GDM1 (cell line): ENCODE measurements at places on chromosomes 3 and 15.

DNA sequence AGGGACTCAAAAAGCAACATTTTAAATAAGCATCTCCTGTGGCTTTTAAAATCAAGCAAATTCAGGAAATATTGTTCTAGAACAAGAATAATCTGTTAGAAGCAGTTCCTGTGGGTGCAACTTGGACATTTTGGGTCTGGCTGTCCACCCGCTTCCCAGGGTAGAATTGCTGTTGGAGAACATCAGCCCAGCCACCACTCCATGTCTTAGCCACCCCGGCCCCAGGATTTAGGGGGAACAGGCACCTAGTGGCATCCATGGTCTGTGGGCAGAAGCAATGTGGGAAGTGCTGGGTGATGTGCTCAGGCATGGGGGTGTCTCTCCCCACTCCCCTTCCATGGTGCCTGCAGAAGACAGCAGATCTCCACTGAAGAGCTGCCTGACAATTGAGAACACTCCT lies 162.6 kb downstream of the KLF13 start:
- no peak for DNase-seq

DNA sequence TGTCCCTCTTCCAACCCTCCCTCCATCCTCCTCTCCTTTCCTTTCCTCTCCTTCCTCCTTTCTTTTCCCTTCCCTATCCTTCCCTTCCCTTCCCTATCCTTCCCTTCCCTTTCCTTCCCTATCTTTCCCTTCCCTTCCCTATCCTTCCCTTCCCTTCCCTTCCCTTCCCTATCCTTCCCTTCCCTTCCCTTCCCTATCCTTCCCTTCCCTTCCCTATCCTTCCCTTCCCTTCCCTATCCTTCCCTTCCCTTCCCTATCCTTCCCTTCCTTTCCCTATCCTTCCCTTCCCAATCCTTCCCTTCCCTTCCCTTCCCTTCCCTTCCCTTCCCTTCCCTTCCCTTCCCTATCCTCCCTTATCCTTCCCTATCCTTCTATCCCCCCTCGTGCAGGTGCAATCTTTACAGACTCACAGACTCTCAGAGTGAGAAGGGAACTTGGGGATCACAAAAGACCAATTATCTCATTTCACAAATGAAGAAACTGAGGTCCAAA lies 31.5 kb downstream of the RASGRF1 start:
- no peak for DNase-seq

DNA sequence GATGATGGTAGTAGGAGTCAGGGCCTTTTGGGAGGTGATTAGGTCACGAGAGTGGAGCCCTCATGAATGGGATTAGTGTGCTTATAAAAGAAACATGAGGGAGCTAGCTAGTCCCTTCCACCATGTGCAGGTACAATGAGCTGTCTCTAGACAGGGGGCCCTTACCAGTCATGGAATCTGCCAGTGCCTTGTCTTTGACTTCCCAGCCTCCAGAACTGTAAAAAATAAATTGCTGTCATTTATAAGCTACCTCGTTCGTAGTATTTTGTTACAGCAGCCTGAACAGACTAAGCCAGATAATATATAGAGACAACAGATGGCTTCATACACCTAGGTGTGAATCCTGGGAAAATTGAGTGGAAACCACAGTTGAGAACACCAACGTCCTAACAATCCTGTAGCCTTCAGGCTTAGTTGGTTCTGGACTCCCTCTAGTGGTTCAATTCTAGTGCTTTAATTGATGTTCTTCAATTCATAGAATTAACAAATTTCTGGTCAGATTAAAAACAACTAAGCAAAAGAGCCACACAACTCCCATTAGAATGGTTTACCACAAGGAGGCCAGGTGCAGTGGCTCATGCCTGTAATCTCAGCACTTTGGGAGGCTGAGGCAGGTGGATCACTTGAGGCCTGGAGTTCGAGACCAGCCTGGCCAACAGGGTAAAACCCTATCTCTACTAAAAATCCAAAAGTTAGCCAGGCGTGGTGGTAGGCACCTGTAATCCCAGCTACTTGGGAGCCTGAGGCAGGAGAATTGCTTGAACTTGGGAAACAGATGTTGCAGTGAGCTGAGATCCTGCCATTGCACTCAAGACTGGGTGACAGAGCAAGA lies 21.3 kb upstream of the GATM start:
- DNase-seq: no peak

DNA sequence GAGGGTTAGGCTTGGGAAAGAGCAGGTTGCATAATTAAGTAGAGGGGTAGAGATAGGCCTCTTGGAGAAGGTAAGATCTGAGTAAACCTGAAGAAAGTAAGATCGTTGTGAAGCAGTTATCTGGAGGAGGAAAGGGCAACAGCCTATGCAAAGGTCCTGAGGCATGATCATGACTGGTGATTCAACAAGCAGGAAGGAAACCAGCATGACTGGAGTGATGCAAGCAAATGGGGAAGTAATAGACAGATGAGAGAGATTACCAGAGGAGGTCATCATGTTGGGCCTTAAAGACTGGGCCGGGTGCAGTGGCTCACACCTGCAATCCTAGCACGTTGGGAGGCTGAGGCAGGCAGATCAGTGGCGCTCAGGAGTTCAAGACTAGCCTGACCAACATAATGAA lies 360.2 kb downstream of the EPHB1 start:
- no peak for DNase-seq

DNA sequence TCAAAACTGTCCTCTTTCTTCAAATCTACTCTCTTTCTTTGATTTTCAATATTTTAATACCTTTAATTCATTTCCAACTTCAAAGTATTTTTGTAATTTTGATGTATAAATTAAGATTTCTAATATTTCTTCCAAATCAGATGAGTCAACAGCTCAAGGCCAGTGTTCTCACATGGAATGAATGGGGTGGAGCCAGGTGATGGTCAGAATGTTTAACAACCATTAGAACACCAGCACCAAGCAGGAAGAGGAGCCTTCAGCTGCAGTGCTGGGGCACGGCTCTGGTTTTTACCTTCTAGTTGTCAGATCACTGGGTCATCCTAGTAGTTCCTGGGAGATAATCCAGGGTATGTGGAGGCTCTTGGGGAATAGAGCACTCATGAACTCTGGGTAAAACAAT lies 494.5 kb upstream of the PDZRN3 start:
- DNase-seq: no peak

DNA sequence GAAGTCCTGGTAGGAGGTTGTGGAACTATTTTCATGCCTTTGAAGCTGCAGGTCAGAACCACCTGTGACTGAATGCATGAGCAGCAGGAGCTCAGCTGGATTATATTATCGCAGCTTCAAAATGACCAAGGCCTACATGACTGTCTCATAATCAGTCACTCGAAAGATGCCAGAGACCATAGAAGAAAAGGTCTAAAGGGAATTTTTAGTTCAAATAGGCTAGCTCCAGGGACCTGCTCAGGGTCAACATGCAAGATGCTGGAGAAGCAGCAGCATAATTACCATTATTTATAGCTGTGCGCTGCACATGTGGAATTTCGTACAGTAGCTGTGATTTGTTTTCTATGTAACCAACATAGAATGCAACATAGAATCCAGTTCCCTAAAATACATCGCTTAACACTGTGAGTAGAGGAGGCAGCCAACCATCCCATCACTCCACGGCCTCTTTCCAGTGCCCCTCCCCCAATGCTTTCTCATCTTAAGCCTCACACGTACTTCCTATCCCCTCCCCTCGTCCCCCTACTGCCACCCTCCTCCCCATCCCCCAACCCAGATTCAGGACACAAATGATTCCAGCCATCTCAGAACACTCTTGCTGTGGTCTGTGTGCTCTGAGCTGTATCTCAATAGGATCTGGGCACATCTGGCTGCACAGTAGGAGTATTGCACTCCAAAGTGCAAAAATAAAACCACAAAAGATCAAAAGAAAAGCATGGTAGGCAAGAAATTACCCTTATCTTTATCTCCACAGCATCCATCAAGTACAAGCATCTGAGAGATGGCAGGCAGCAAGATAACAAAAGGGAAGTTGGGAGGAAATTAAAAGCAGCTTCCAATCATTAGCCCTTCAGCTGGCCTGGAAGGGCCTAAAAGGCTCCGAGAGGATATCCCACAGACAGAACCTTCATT lies 352.8 kb upstream of the SEMA6D start:
- DNase-seq: no peak

GRCh38 chr15:96638793-96639192 lies 308.3 kb downstream of the NR2F2 start:
- no peak for DNase-seq

DNA sequence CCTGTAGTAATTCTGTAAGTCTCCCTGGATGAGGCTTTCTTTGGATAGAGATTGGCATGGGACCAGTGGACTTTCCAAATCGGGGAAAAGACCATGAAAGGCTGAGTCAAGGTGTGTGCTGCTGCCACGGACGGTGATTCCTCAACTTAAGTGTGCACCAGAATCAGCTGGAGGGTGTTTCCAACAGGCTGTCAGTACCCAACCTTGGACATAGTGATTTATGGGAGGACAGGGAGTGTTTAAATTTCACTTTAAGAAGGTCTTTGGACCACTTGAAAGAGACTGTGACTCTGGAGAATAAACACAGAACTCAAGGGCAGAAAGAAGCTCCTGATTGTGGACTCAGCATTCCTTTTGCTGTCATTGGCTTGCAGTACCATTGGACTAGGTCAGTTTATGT lies 20.4 kb upstream of the CHST2 start:
- no peak for DNase-seq

GRCh38 chr15:66603301-66604179 lies 37.7 kb upstream of the LCTL start:
- DNase-seq: peak; percentile 64

DNA sequence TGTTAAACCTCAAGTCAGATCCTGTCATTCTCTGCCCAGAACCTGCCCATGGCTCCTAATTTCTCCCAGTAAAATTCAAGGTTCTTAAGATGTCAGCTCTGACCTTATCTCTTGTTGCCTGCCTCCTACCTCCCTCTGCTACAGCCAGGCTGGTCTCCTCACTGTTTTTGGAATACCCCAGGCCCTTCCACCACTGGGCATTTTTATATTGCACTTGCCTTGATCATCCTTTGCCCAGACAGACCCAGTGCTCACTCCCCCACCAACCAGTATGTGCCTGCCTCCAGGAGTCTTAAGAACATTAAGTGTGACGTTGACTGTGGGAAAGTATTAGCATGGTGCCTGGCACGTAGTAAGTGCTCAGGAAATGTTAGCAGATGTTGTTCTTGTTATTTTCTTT lies 3.1 kb downstream of the MITF start:
- DNase-seq: no peak

- no peak for DNase-seq
Measured at GRCh38 chr3:43338295-43338694, 52.0 kb downstream of the SNRK start.

GRCh38 chr3:161694682-161695564 lies 198.3 kb downstream of the OTOL1 start:
- no peak for DNase-seq

DNA sequence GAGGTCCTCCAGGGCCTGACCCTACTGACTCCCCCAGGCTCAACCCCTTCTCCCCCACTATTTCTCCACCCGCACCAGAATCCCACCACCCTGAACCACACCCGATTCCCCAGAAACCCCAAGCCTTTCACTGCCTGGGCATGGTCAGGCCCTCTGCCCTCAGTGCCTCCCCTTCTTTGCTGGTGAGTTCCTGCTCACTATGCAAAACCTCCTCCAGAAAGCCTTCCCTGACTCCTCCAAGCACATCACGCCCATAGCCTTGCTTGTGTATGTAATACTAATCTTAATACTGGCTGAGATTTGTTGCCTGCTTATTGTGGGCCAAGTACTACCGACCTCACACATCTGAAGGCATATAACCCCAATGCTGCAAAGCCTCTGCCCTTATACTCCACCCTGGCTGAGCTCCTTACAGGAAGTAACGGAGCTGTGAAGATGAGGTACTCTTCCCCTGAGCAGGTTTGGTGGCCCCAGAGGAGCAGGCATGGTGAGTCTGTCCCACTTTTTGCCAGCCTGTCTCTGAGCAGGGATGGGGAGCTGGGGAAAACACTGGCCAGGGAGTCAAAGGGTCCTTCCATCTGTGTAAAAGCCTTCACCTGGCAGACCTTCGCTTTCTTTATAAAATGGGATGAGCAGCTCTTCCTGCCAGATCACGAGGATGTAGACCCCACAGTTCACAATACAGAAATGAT lies 9.5 kb downstream of the RAB6B start:
- no peak for DNase-seq

GRCh38 chr3:158506456-158506855 lies 64.5 kb upstream of the MLF1 start:
- DNase-seq: no peak

DNA sequence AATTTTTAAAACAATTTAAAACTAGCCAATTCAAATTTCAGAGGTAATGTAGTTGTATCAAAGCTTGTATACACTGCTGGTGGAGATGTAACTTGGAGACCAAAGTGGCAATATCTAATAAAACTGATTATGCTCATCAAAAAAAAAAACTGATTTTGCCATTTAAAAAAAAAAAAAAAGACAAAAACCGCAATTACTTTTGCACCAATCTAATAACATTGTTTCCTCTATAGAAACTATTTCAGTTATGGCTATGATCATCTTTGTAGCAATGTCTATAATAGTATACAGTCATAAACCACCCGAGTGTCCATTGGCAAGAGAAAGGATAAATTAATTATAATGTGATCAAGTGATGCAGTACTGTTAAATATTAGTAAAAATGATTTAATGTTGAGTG lies 149.3 kb upstream of the SEMA6D start:
- no peak for DNase-seq

- no peak for DNase-seq
Measured at GRCh38 chr3:48897460-48898376, 964 bp downstream of the SLC25A20 start.

DNA sequence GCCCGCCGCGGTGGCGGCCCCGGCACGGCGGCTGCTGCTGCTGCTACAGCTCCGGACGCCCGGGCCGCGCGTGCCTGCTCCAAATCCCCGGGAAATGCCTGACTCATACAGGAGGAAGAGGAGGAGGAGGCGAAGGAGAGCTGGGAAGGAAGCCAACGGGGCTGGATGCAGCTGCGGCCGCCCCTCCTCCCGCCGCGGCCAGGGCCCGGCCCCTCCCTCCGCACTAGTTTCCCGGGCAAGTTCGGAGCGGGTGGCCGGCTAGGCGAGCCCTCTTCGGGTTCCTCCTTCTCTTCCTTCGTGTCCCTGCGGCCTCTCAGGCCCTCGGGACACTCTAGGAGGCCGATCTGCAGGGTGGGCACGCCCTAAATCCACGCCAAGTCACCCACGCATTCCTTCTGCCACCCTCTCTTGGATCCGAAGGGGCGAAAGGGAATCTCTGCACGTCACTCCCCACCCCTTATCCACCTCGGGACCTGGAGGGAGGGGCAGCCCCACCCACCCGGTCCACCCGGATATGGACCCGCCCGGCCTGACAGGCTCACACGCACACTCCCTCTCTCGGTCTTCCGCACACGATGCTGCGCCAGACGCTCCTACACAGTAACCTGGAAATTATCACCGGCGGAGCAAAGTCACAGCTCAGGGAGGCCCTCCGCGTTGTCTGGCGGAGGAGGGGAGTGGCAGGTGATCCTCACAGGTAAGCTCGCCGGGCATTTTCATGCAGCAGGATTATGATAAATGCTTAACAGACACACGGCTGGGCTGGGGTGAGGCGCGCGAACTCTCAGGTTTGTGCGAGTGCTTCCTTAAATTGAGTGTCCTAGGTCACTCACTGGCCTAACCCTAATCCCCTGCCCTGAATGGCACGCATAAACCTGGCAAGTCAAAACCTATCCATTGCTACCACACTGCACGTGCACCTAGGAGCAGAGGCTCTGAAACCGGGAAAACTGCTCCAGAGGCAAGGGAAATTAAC lies at the start of the genes OSBPL10 and ZNF860:
OSBPL10 (minus strand) TSS at position 57 of the 976 bp plus-strand sequence. CDS start 83 bp downstream, outside the sequence.
ZNF860 (plus strand) TSS at position 545 of the 976 bp plus-strand sequence. CDS start 7,330 bp downstream, outside the sequence.
- no peak for DNase-seq

- no peak for DNase-seq
Measured at GRCh38 chr3:113717818-113718217, 21.4 kb upstream of the USF3 start.
